ENCODE measurements at places on chromosomes 12 and 14.

- no peak for DNase-seq
Measured at GRCh38 chr12:12736759-12737676, 19.9 kb downstream of the CDKN1B start.

GRCh38 chr12:94795520-94795919, 145.2 kb upstream of the TMCC3 start:
- no peak for DNase-seq

DNA sequence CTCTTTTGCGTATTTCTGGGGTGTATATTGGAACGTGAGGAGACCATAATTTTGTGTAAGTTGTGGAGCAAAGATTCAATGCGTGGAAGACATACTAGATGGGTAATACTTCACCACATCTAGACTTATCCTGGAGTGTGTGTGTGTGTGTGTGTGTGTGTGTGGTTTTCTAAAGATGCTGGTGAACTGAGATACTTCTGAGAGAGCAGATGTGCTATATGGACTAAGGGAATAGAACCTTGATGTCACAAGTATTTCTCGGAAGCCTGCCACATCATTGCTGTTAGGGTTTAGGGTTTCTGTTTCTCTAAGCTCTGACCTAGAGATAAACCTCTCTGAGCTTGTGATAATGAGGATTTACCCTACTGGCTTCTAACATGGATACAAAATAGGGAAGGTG, 138.8 kb downstream of the DACT1 start:
- DNase-seq: no peak

GRCh38 chr12:50375802-50376201, 20.6 kb downstream of the FAM186A start:
- no peak for DNase-seq

DNA sequence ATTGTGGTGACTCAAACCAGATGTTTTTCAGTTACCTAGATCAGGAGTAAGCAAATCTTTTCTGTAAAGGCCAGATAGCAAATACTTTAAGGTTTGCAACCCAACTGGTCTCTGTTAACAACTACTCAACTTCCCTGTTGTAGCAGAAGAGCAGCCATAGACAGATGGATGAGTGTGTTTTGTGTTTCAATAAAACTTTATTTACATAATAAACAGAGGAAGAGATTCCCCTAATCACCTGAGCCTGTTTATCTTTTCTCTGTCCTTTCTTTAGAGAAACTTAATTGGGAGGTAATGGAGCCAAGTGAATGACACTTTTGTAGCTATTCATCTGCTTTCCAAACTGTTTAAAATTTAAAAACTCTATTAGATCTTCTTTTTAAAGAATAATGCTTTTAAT, 365.1 kb downstream of the IPO8 start:
- no peak for DNase-seq

DNA sequence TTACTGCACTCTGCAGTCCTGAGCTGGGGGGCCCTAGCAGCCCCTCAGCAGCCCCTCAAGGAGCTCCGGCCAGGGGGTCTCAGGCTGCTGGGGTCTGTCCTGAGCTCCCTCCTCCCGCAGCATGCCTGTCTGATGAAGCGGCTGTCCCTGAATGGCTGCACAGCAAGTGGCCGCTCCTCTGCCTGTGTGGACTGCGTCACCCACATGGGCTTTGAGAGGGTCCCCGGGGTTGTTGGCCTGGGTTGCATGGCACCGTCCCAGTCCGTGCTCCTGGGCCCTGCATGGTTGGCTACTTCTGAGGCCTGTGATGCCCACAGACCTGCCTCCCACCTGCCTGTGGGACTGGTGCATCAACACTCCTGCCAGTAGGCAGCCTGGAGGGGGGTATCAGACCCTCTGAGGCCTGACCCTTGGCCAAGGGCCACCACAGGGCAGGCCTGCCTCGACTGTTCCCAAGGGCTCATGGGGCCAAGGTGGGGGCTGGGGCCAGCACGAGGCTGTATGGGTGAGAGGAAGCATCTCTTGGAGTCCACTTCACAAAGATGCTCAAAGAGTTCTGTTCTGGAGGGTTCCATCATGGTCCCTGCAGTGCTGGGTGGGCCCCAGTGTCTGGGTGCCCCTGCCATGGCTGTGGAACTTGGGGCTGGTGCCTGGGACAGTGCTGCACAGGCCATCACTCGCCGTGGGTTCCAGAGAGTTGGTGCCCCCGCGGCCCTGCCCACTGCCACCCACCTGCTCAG, 12.2 kb downstream of the CEP170B start:
- no peak for DNase-seq

- peak; percentile 61 for DNase-seq
Measured at GRCh38 chr12:75550401-75551240, 39.2 kb upstream of the KRR1 start.

- DNase-seq: no peak
Measured at GRCh38 chr12:22431693-22432251, 97.3 kb upstream of the ST8SIA1 start.

DNA sequence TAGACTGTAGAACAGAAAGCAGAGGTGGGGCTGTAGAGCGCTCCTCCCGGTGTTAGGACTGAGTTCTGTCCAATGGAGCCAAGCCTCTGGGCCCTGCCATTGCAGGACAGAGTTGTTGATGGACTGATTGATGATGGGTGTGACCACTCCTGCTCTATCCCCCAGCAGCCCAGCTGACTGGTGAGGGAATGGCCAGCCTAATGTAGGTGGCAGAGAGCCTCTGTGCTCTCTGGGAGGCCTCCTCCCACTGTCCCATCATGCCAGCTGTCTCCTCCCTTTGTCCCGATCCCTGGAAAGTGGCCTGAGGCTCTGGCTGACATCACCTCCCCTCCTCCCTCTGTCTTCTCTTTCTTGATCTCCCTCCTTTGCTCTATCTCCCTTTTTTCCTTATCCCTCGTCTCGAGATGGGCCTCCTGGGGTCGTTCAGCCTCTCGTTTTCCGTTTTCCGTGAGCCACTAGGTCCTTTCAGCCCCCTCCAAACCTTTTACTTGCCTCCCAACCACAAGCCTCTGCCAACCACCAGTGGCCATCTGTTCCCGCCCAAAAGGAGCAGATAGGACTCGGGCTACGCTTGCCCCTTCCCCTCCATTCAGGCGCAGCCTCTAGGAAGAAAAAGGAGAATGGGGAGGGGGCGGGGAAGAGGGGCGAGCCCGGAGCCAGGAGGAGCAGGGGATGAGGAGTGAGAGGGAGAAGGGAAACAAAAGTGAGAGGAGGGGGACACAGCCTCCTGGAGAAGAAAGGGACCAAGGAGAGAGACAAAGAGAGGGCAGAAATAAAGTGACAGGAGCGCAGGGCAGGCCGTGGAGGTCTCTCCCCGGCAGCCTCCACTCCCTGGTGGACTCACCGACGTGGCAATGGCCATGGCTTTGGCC, 572 bp downstream of the EFS start:
- no peak for DNase-seq

DNA sequence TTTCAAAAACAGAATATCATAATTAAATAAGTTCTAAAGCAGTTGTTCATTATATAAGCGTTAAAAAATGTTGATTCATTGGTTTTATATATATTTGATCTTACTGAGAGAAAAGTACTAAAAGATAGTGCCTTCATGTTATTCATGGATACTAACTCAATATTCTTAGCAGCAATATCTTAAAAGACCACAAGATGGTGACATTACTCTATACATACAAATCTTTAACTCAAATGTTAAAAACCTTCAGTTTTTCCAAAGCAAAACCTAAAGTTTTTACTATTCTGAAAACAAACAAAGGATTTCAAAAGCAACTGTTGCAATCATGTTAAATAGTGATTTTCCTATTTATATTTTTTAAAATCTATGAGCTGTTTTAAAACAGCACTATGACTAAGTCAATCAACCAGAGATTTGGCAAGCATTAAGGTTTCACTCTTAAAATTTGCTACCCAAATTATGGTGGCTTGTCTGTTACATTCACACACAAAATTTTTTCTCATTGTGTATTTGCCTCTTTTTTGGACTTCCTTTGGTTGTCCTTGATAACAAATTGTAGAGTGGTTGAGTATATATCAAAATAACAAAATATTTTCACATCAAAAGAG, 50.1 kb upstream of the RERGL start:
- no peak for DNase-seq

GRCh38 chr14:86944434-86944833, 1048.5 kb downstream of the GALC start:
- DNase-seq: no peak

DNA sequence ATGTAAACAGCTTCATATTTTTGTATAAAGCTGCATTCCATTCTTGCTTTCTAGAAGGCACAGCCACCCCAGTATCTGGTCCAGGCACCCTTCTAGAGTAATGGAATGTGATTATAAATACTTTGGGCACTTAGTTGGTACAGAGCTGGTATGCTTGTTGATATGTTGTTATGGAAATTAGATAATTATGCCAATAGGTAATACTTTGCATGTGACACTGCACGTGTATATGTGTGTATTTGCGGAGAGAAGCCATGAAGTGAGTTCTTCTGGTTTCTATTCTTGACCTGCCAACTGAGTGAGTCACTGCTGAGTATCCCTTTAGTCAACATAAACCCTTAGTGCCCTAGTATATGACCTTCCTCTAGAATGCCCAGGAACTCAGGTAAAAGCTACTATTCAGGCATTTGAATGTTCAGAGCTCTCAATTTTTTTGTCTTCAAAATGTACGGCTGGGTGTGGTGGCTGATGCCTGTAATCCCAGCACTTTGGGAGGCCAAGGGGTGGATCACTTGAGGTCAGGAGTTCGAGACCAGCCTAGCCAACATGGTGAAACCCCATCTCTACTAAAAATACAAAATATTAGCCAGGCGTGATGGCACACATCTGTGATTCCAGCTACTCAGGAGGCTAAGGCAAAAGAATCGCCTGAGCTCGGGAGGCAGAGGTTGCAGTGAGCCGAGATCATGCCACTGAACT, 6.2 kb upstream of the TCP11L2 start:
- DNase-seq: no peak

DNA sequence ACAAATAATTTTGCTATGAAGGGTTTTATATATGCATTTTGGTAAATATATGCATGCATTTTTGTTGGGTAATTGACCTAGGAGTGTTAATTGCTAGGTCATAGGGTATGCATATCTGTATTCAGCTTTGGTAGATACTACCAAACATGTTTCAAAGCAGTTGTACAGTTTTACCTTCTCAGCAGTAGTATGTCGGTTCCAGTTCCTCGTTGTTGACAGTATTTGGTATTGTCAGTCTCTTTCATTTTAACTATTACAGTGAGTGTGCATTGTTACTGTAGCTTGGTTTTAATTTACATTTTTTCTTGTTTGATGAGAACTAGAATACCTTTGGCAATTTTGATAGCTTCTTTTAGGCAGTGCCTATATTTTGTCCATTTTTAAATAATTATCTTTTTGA, 98.9 kb downstream of the ARID2 start:
- DNase-seq: no peak

DNA sequence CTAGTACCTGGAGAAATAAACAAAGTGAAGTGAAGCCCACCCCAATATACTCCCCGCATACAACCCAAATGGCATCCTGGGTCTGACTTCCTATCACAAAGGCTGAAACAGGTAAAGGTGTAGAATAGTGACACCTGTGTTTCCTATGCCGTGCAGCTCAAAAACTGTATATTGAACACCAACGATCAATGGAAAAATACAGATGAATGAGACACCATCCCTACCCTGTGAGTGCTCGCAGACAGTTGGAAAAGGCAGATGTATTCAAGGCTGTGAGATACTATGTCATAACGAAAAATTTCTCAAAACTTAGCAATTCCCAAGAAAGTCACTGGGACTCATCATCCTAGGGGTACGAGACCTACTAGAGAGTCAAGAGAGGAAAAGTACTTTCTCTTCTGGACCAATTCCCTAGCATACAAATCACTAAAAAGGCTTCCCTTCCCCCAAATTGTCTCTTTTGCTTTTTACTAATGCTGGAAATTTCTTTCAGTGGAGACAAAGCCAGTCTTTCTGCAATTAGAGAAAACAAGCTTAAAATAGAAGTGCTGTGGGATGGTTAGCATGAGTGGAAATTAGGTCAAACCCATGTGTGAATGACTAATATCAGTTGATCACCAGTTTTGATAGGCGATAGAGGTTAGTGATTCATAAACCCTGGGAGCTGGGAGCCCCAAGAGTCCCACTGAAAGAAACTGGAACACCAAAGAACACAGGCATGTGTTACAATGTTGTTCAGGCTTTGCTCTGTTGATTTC, 249.7 kb downstream of the SPTSSA start:
- DNase-seq: no peak

DNA sequence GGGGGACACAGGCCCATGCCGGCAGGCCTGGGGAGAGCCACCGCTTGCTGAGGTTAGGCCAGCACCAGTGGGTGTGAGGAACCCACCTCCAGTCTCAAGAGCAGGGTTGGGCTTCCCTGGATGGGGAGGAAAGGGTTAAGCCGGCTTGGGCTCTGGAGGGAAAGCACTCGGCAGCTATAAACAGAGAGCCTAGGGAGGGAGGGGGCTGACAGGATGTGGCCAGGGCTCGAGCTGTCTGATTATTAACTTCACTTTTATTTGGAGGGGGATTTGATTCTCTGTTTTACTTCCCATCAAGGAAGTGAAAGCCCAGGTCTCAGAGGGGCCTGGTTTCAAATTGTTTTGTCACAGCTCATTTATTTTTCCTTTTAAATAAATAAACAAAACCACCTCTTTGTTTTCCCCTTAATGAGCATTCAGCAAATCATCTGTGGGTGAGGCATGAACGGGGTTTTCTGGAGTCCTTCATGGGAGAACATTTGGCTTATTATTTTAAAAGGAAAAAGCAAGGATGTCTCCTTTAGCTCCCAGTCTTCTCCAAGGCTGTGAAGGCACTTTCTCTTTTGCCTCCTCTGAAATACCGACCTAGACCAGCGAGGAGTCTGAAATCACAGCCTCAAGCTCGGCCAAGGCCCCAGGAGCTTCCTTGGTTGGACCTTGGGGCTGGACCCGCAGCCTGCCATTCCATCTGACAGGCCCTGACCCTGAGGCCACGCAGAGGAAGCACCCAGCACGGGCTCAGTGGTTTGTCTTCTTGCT, 21.9 kb upstream of the ZFP36L1 start:
- no peak for DNase-seq

DNA sequence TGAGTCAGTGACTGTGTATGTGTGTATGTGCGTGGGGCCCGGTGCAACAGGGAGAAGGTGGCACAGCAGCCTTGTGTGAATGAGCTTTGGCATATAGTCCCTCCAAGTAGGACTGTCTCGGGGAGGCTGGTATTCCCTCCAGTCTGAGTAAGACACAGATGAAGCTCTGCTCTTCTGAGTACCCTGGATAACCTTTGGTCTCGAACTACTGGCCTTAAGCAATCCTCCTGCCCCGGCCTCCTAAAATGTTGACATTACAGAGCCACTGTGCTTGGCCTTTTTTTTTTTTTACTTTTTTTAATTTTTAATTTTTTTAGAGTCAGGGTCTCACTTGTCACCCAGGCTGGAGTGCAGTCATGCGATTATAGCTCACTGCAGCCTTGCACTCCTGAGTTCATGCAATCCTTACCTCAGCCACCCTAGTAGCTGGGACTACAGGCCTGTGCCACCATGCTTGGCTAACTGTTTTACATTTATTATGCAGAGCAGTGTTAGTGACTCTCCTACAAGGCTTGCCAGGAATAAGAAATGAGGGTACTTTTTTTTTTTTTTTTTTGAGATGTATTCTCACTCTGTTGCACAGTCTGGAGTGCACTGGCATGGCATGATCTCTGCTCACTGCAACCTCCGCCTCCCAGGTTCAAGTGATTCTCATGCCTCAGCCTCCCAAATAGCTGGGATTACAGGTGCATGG, 9.4 kb upstream of the DAZAP2 start:
- DNase-seq: no peak

- peak; percentile 55 for DNase-seq
Measured at GRCh38 chr12:12823300-12823699, 10.2 kb downstream of the DDX47 start.
